ENCODE measurements at places on chromosomes 13 and 19. TPM values are rescaled to one million over a fixed set of nuclear protein-coding genes. Genes with fewer than 3 reads are reported as not detected.
A peak's percentile ranks its signal among the peaks of the same experiment; 100 is the strongest.

DNA sequence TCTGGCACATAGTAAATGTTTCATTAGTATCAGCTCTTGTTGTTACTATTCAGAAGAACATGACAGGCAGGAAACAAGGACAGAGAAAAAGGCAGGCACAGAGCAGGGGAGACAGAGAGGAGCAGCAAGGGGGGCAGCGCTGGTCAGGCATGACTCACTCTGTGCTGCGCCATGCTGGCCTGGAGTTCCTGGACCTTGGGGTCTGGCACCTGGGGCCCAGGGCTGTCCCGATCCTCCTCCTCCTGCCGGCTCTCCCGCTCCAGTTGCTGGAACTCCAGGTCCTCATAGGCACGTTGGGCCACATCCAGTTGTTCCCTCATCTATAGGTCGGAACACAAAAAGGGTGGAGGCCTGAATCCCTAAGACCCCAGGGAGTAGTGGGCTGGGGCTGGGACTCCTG lies 7.6 kb downstream of the PHLDB3 start:
- DNase-seq: no peak

DNA sequence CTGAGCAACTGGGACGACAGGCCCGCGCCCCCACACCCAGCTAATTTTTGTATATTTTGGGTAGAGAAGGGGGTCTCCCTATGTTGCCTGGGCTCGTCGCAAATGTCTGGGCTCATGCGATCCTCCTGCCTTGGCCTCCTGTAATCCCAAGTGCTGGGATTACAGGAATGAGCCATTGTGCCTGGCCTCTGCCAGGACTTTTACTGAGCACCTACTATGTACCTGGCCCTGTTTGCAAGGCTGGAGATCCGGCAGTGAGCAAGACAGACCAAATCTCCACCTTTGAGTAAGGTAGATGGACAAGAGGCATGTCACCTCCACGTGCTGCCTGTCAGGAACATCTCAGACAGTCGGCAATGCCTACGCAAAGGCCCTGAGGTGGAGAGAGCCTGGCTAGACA lies 6.9 kb downstream of the FKBP8 start:
- DNase-seq: no peak

GRCh38 chr13:106352850-106353249 lies 182.6 kb downstream of the EFNB2 start:
- DNase-seq: no peak

GRCh38 chr13:25771202-25771601 lies 280.6 kb downstream of the SHISA2 start:
- no peak for DNase-seq

DNA sequence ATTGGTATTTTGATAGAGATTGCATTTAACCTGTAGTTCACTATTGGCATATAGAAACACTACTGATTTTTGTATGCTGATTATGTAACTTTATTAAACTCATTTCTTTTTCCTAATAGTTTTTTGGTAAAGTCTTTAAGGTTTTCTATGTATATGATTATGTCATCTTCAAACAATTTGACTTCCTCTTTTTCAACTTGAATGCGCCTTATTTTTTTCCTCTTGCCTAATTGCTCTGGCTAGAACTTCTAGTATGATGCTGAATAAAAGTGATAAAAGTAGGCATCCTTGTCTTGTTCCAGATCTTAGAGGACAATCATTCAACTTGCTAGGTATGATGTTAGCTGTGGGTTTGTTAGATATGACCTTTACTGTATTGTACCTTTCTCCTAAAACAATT lies 1034.9 kb downstream of the PCDH9 start:
- DNase-seq: no peak

GRCh38 chr19:51593138-51593890 lies 22.2 kb downstream of the ZNF175 start:
- peak; percentile 26 for DNase-seq

DNA sequence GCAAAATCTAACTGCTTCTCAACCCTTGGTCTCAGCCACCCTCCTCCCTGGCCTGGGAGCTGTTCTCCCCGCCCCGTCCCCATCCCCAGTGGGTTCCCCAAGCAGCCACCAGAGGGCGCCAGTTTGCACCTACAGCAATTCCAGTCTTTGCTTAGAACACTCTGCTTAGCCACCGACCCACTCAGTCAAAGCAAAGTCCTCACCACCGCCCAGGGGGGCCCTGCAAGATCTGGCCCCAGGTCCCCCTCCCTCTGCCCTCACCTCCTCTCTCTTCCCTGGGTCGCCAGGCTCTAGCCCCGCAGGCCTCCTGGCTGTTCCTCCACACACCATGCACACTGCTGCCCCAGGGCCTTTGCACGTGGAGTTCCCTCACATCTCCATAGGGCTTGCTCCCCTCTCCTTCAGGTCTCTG lies 12.4 kb downstream of the TMEM143 start:
- DNase-seq: peak; percentile 95

- no peak for DNase-seq
These were observed 572.7 kb downstream of the IRS2 start for GRCh38 chr13:109213714-109214113.

DNA sequence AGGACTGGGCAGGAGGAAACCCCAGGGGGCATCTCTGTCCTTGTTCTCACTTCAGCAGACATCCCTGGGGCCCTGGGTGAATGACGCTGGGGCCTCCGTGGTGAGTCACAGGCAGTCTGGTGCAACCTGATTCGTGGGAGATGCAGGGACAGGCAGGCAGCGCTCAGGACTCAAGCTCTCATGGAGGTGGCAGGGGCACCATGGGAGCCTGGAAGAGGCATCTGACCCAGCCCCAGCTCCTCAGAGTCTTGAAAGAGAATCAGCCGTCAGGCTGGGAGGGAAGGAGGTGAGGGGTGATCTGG lies 14.0 kb upstream of the PTOV1 start:
- no peak for DNase-seq

DNA sequence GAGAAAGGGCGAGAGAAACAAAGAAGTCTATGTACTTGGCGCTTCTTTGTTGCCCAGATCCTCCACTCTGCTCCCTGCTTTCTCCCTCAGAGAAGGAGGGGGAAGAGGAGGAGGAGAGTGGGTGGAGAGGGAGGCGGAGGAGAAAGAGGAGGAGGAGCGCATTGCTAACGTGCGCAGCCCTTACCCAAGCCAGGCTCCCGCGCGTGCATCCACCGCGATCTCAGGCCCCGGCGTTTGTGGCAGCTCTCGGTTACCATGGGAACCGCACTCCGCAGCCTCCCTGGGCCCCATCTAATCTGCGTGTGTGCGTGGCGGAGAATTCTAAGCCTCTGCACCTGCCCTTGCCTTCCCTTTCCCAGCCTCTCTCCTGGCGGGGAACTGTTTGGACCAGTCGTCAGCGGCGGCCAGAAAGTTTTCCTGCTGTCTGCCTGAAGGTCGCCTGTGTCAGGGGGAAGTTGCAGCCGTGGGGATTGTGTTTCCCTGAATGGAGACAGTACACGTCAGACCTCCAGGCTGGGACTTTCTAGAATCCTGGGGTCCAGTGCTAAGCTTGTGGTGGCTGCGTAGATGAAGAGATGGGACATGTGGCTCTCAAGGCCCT lies at the start of gene ERICH6B:
TSS of gene ERICH6B (minus strand) at position 239 of the 601 bp plus-strand sequence. CDS start 18,734 bp downstream, outside the sequence.
- DNase-seq: peak; percentile 79

DNA sequence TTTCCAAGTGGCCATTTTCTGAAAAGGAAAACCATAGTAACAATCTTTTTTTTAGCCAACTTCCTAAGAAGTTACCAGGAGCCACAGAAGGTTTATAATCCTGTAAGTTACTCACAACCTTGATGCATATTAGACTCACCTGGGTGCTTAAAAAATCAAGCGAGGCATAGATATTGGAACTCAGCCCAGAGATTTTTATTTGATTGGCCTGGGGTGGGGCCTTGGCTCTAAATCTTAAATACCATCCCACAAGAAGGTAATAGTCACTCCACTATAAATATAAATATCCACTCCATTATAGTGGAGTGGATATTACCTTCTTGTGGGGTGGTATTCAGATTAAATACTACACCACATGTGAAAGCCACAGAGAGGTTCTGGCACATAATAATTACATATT lies 429.6 kb downstream of the RFC3 start:
- DNase-seq: no peak

DNA sequence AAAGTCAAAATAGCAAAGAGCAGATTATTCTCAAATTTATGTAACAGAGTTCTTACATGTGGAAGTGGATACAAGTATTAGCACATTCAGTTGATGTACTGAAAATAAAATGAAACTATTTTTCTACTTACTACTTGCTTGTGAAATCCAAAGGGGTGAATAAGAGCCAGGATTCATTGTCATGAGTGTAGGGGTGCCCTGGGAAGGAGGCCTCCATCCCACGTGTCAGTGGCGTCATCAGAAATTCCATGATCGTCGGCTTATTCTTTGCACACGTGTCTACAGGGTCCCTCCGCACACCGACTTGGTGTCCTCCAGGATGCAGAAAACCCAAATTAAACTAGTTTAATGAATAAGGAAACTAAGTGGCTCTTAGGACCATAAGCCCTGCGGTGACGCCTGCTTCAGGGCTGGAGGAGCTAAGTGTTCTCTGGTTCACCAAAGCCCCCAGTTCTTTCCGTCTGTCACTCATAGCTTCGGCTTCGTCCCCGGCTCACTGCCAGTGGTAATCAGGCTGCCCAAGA lies 55.5 kb downstream of the IRS2 start:
- no peak for DNase-seq

GRCh38 chr19:52700673-52701072 lies 34.2 kb downstream of the ZNF611 start:
- DNase-seq: no peak

DNA sequence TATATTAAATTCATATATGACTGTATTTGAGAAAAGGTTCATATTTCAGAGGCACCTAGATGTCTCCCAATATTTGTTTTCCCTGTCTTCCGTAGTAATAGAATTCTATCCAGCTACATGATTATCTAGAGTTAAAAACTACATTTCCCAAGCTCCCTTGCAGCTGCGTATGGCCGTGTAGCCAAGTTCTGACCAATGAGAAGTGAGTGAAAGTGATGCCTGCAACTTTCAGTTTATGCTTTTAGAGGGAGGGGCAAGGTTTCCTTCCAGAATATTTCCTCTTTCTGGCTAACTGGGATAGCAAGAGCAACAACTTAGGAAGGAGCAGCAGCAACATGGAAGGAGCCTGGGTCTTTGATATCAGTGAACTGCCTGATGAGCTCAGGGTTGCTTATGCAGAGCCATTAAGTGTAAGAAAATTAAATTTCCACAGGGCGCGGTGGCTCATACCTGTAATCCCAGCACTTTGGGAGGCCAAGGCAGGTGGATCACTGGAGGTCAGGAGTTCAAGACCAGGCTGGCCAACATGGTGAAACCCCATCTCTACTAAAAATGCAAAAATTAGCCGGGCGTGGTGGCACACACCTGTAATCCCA lies 23.2 kb upstream of the CYP2A13 start:
- peak; percentile 62 for DNase-seq

GRCh38 chr13:42345367-42345766 lies 73.4 kb downstream of the AKAP11 start:
- no peak for DNase-seq

DNA sequence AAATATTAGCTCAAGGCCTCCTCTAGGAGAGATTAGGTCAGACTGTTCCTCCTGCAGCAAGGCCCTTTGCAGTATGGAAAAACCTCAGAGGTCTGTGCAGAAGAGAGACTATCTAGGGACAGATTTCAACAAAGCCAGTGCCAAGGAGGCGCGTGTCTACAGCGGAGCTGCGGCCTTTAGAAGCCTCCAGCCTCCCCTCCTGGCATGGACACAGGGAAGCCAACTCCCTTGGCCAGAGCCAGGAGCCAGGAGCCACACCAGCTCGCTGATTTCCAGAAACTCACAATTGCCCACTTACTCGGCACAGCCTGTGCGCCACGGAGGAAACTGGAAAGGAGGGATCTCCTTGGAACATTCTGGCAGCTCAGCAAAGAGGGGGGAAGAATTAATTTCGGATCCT lies 63.4 kb downstream of the INSR start:
- no peak for DNase-seq

DNA sequence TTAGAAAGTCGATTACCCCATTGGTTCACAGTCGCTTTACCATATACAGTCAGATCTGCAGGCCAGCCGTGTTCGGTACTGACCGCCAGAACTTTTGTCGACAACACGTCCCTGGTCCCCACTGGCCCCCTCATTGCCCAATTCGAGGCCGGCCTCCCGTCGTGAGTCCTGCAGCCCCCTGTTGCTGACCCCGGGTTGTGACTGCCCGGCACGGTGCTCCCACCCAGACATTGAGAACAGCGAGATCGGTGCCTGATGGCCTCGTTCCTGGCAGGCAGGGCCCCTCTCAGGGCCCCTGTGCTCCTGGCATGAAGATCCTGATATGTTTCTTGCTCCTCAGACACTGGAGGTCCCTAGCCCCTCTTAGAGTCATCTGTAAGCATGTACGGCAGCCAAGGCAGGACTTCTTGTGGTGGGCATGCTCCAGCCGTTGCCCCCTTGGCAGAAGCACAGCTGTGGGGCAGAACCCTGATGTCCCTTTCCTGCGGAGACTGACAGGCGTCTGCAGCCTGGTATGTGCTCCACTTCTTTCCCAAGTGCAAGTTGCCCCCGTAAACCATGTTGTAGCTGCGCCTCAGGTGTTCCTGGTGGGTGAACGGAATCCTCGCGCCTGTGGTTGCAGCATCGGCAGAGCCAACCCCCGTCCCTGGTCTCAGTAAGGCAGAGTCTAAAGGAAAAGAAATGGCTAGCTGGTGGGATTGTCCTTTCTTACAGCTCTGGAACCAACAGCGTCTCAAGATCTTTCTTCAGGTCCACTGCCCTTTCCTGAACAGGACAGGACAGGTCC lies 123.2 kb upstream of the SPACA7 start:
- DNase-seq: peak; percentile 36

DNA sequence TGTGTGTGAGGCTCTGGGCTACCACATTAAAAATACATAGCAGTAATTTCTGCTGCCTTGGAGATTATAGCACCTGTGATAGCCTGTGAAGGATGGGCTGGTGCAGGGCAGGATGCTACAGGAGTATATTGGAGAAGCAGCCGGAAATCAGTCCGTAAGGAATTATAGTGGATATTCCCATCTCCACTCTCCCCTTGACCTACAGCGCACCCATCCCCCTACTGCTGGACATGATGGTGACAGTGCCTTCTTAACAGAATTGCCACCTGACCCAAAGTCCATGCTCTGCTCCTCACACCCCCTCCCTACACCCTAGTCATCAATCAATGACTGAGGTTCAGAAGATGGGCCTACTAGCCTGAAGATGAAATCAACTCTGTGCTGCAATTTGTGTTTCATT lies 376.0 kb downstream of the GPC5 start:
- DNase-seq: no peak

- DNase-seq: peak; percentile 99
These were observed at the start of gene JAK3 for GRCh38 chr19:17847538-17848366. Gene JAK3 (minus strand): TSS chr19:17847982. CDS start chr19:17844417, 3,565 bp downstream.

Gene KRTDAP
- 0.44 TPM for total RNA-seq

Gene ARHGAP35
- 23.3 TPM for total RNA-seq

Gene SLC27A1
- total RNA-seq: 5.3 TPM

Gene KLK12
- total RNA-seq: not detected

Gene ANGPTL8
- total RNA-seq: not detected

Gene WDR62
- 27.0 TPM for total RNA-seq

Gene PSENEN
- total RNA-seq: 53.2 TPM

Gene KLK3
- total RNA-seq: not detected
